ENCODE measurements at places on chromosomes 12 and 14. TPM values are rescaled to one million over a fixed set of nuclear protein-coding genes. Genes with fewer than 3 reads are reported as not detected.
A peak's percentile ranks its signal among the peaks of the same experiment; 100 is the strongest.

- no peak for DNase-seq
Measured at GRCh38 chr14:89807151-89807550, 147.4 kb downstream of the EFCAB11 start.

DTX1 gene
- total RNA-seq = 4.8 TPM

PPP1R36 gene
- 0.54 TPM for total RNA-seq

LPAR5 gene
- total RNA-seq = 3.0 TPM

C12orf54 gene
- not detected for total RNA-seq

- no peak for DNase-seq
Measured at GRCh38 chr12:120213758-120214157, 12.8 kb upstream of the RPLP0 start.

TAS2R19 gene
- 2.1 TPM for total RNA-seq

DNA sequence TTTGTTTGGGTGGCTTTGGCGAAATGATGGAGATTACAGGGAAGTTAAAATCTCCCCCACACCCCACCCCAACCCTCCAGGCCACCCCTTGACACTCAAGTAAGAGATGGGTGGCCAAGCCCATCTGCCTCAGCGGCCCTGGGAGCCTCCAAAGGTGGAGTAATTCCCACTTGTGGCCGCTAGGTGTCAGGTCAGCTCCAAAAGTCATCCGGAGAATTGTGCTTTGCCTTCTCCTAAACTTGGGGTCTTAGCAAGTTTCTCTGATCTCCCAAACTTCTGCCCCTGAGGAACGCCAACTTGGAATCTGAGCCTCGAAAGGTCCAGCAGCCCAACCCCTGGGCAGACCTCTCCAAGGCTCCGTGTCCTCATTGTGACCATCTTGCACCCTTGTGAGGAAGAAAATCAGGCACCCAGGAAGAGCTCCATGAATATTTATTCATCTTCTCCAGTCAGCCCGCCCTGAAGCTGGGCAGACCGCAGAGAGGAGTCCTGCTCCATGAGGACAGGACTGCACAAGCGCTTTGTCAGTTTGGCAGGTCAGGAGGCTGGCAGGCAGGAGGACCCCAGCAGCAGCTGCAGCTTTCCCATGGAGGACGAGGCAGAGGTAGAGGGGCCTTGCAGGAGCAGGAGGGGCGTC is 46.7 kb downstream of the LRRC74A start:
- DNase-seq = peak; percentile 56

GRCh38 chr14:72751276-72752033 is 142.4 kb downstream of the DPF3 start:
- DNase-seq = no peak

DNA sequence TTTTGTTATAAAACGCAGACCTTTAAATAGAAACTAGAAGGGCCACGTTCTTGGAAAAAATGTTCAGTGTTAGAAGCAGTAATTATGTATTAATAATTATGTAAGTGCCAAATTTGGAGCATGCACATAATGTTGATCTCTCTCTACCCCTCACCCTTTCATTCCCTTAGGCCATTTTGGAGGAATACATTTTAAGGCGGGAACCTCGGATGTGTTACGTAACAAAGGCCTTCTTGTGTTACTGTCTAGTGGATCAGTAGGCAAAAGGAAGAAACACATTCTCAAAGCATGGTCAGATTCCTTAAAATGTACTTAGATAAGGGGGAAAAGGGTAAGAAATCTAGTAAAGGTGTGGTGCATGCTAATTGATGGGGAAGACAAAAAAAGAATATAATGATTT is 52.7 kb downstream of the RASSF3 start:
- DNase-seq = no peak

RPAP3 gene
- total RNA-seq = 19.5 TPM

DNA sequence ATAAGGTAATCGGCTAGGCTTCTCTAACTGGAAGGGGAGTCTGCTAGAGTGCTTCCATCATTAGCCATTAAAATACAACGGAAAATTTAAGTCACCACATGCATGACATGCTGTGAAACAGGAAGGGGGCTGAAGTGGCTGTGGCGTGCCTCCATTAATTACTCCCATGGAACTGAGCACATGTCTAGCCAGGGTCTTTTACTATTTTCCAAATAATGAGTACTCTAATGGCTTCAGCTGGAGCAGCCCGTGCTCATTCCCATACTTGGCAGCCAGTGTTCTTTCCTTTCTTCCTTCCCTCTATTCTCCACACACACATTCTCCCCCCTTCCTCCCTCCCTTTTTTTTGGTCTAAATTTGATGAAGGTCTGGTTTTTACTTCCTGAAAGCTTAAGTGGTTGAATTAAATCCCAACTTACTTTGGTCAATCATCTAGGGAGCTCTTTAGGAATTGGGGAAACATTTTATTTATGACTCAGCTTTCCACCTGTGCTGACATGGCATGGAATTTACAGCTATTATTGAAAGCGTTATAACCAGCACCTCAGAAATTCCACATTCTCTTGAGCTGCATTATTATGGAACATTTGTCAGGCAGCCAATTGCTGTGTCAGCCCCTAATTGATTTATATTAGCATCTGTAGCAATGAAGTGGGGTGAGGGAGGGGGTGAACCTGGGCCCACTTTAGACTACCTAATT is 72.3 kb downstream of the LRIG3 start:
- no peak for DNase-seq

Data from upper lobe of left lung (tissue), 6 donors.